ENCODE measurements at places on chromosomes 13 and 19.

DNA sequence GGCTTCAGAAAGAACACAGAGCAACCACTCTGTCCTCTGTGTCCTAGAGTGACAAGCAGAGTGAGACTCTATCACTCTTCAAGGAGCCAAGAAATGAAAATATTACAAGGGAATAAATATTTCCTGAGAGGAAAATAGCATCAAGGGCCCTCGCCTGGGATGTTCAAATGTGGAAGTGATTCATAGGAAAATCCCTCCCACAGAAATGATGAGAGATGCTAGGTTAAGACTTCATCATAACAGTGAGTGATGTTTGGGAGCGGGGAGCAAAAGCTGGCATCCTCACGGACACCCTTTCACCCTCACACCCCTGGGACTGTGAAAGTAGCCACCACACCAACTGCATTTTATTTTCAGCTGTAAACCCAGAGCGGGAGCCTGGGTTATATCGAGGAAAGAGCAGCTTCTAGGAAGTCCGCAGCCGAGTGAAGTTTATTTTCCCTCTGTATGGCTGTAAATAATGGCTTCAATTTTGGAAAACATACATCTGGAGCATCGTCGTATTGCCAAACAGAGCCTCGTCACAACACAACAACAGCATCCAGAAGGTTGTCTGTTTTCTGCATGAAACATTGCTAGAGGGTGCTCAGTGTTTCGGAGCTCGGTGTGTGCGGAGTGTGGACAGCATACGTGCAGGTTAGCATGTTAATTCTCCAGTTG, 54.8 kb downstream of the DLEU7 start:
- no peak for DNase-seq

GRCh38 chr13:50529154-50529882, 314.2 kb downstream of the DLEU7 start:
- DNase-seq = no peak

DNA sequence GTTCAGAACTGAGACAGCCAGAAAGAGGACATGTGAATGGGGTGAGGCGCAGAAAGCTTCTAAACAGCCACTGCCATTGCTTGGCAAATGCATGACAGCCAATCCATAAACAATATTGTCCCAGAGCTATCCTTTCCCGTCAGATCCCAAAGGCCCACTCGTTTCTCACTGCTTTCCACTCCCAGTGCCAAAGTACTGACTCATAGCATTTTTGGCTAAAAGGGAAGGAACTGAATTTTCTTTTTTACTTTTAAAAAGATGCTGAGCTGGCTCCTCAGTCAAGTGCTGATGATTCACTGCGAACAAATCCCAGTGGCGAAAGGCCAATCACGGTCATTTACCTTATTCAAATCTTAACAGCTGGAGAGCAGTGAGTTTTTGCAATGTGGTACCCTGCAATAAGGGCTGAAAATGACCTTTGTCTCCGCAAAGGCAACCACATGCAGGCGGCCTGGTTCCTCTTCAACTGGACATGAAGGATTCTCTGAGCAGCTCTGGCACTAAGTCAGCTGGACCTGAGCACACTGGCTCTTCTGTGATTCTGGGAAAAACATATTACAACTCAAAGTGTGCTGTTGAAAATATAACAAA, 151.7 kb downstream of the DCLK1 start:
- no peak for DNase-seq

GRCh38 chr13:66171920-66172319, 1058.2 kb downstream of the PCDH9 start:
- no peak for DNase-seq

DNA sequence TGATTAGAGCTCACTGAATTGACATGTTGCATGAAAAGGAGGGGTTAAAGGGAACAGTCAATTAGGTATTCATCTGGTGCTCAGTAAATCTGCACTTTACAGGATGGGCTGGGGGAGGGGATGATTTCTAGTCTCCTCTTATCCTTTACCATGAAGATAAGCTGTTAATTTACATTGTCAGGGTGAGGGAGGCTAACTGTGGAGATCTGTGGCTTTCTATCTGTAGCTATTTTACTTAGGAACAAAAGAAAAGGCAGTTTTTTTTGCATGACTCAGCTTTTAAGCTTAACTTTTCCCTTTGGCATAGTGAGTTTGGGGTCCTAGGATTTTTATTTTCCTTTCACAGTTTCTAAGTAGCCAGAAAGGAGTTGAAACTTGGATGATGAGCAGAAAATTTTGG, 253.3 kb downstream of the LMO7 start:
- DNase-seq = no peak

DNA sequence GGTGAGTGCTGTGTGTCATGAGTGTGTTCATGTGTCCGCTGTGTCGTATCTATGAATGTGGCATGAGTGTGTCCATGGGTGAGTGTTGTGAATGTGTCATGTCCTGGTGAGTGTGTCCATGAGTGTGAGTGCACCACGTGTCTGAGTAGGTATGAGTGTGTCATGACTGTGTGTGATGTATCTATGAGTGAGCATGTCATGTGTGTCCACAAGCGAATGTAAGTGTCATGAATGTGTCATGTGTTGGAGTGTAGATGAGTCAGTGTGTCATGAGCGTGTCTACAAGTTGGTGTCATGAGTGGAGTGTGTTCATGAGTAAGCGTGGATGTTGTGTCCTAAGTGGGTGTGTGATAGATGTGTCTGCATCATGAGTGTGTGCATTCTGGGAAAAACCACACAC, 129.4 kb downstream of the TUBA3C start:
- no peak for DNase-seq

DNA sequence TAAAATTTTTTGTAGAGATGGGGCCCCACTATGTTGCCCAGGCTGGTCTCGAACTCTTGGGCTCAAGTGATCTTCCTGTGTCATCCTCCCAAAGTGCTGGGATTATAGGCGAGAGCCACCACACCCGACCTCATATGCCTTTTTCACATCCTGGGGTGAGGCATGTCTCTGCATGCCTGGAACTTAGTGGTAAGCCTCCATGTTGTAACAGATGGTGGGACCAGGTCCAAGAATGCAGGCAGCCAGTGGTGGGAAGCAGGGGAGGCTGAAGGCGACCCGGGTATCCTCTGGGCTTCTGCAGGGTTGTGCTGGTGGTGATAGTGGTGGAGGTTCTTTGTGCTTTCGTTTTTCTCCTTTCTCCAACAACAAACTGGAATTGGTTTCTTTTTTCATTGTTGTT, 30.1 kb upstream of the CCDC124 start:
- no peak for DNase-seq

- no peak for DNase-seq
These were observed 36.5 kb upstream of the VWA8 start for GRCh38 chr13:41997396-41997795.

GRCh38 chr13:50126993-50127725, 111.9 kb downstream of the KCNRG start:
- DNase-seq = peak; percentile 66

DNA sequence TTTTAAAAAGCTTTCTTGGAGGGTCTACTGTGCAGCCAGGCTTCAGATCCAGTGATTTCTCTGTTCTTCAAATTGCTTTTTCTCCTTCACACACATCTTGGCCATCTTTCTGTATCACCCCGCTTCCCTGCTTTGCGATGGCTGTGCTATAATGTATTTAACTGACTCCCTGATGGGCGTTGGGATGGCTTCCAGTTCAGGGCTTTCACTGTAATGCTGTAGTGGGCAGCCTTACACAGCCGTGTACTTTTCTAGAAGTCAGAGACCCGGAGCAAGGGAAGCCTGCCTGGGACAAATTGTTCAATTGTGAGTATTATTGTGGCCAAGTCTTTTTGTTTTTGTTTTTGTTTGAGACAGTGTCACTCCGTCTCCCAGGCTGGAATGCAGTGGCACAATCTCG, 19.4 kb upstream of the PAK4 start:
- no peak for DNase-seq

- no peak for DNase-seq
These were observed 592.9 kb downstream of the KCTD12 start for GRCh38 chr13:76293346-76293745.

DNA sequence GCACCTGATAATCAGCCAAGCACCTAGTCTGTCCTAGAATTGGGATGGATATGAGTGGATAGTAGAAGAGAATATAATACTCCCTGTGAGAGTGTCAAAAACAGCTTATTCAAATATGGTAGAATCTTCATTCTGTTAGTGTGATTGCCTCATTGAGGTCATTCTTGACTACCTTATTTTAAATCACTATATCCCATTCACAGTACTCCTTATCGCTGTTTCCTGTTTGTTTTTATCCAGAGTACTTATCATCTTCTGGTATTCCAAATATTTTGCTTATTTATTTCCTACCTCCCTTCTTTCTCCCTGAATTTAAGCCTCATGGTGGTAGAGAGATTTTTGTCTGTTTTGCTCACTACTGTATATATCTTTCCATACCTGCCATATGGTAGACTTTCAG, 9.9 kb downstream of the NDFIP2 start:
- no peak for DNase-seq

- peak; percentile 27 for DNase-seq
These were observed 964 bp downstream of the KHSRP start for GRCh38 chr19:6423499-6424194.

DNA sequence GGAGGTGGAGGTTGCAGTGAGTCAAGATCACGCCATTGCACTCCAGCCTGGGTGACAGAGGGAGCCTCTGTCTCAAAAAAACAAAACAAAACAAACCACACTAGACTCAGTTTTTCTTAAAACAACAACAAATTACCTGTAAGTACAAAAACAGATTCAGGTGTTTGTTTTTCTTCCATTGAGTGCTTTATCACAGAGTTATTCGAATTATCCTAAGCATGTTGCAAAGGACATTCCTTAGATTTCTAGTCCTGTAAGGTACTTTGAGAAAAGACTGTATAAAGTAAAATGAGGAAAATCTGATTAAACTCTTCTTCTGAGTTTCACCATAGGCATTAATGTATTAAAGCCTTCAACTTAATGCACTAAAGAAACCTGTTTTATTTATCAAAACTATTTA, 2.2 kb upstream of the EEF1AKMT1 start:
- DNase-seq = no peak

DNA sequence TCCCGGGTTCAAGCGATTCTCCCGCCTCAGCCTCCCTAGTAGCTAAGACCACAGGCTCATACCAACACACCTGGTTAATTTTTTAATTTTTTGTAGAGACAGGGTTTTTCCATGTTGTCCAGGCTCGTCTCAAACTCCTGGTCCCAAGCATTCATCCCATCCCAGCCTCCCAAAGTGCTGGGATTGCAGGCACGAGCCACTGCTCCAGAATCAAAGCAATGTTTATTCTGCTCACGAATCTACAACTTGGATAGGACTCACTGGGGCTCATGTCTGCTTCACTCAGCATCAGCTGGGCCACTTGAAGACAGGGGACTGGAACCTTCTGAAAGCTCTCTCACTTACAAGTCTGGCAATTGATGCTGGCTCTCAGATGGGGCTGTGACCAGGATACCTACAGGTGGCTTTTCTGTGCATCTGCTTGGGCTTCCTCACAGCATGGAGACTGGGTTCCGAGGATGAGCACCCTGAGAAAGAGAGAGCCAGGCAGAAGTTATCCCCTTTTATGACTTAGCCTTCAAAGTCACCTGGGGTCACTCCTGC, 8.2 kb upstream of the ZNF792 start:
- no peak for DNase-seq

DNA sequence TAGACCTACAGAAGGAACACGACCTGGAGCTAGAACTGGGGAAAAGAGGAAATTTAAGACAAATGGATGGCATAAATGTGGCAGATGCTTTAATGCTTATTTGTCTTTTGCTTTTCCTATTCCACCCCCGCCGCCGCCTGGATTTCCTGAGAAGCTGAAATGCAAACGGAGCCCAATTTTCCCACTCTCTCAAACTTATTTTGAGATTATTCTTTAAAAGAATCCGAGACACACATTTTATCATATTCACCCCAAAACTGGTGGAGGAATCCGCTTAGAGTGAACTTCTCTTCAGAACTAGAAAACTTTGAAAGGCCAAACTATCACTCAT, 5.8 kb downstream of the POU4F1 start:
- DNase-seq = no peak

- no peak for DNase-seq
These were observed 269.3 kb downstream of the KCNRG start for GRCh38 chr13:50284540-50284939.

GRCh38 chr13:113777311-113778260, 18.6 kb downstream of the TMEM255B start:
- no peak for DNase-seq

DNA sequence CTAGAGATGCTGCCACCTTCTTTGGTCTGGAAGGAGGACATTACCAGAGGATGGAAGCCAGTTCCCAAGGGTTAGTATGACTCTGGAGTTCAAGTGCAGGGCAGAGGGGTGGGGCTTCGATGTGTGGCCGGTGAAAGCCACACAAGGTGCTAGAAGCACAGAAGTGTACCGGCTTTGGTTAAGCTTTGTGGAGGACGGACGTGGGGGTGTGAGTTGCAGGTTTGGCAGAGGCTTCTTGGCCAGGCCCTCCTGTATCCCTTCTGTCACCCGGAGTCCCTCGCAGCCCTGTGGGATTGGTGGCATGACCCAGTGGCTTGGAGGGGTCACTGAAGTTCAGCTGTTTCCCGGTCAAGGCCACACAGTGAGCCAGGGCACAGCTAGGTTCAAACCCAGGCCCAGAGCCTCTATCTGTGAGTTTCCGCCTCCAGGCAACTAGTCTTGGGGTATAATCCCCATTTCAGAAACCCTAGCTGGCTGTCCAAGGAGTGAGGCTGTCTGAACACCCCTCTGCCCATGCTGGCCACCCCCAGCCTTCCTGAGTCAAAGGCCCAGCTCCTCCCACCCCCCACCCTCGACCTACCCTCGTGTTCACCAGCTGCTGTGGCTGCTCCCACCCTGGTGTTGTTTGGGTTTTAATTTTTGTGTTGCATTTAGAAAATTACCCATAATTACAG, 4.6 kb upstream of the SSBP4 start:
- no peak for DNase-seq

DNA sequence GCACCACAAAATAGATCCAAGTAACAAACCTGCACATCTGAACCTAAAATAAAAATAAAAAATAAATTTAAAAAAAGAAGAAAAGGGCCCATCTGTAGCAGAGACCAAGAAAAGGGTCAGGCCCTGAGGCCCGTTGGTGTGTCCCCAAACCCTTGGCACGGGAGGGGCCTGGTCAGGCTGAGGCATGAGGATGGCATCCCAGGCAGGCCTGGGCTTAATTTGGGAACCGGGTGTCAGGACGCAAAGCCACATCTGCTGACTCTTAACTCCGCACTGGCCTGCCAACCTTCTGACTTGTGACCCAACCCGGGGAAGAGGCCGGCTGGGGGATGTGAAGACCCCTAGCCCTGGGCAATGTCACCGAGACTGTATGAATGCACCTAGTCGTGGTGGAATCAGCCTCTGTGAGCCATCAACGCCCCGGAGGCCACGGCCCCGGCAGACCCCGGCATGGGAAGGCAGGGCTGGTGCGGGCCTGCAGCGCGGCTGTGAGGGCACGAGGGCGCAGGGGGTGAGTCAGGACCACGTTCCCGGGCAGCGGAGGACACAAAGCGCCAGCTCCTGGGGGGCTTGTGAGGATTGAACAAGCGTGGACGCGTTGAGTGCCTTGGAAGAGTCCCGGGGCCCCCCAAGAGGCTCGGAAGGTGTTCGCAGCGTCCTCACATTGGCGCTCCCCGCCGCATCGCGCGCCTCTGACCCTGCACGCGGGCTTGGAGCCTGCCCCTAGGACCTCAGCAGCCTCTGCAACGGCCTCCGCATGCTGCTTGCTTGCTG, 38.2 kb downstream of the ATP12A start:
- DNase-seq = no peak
